Activated CD4-positive, alpha-beta T cell treated with anti-CD3 and anti-CD28 coated beads, Interleukin-2, Interleukin-4, amounts not matched to agents 100 ng/mL and 50 ng/mL, durations not matched to agents 16 hours and 8 hours (primary cell): ENCODE measurements at places on chromosomes 11 and 22.

DNA sequence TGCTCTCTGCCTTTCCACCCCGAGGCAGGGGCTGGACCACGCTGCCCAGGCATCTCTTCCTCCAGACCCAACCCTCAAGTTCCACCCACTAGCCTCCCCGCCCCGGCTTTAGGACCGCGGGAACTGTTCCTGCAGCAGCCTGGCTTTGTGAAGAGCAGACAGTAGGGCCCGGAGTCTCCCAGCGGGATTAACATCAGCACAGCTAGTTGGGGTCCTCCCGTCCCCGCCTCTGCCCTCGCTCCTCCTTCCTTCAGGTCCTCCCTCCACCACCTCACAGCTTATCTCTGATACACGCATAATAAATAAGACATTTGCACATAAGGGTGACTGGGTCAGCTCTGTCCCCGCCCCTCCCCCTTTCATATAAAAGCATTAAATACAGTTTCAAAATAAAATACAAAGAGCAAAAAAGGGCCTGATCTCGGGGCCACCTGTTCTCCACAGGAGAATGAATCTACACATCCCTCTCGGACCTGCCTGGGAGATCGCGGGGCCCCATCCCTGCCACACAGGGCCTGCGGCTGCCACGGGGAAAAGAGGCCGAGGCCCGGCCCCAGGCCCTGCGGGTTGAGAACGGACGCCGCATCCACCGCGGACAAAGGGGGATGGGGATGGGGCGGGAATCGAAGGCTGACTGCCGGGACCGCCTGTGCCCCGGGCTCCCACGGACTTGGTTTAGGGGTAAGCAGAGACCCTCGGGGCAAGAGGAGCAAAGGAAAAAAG lies 6.5 kb downstream of the ZFTA start:
- DNase-seq: no peak

DNA sequence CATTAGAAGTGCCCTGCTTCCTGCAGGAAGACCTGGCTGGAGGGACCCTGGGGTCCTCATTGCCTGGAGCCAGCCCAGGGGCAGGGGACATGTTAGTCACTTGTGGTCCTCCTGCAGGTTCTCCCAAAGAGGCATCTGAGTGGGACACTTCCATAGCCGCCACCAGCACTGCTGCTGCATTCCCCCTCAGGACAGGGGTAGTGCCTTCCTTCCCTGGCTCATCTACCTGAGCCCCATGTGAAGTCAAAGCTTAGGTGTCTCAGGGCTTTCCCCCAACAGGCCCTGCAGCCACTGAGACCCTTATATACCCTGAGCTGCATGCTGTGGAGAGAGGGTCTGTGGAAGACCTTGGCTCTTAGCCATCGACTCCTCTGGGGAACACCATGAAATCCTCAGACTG lies 45.0 kb upstream of the VPREB1 start:
- DNase-seq: no peak

- DNase-seq: no peak
Observed at GRCh38 chr11:68141246-68142027, 20.2 kb upstream of the CHKA start.

- DNase-seq: no peak
Observed at GRCh38 chr11:119909077-119909476, 180.1 kb upstream of the NECTIN1 start.

DNA sequence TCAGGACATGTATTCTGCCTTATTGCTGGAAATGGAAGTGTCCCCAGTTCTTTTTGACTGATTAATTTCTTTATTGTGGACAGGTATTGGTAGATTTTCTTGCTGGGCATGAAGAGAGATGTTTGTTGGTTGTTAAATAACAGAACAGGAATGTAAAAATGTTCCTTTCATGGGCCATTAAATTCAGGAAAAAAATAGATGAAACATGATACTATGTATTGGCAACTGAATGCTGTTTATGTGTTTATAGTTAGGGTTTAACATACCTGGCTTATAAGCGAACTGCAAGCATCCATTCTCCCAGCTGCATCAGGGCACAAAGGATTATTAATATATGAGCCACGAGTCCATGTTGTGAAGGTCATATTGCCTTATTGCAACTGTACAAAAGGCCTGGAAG lies 368.5 kb downstream of the NELL1 start:
- DNase-seq: no peak

- no peak for DNase-seq
Observed at GRCh38 chr11:82577246-82577645, 156.4 kb downstream of the FAM181B start.

- no peak for DNase-seq
Observed at GRCh38 chr11:47850337-47850736, 2.2 kb upstream of the NUP160 start.

GRCh38 chr11:134498326-134499139 lies 86.5 kb upstream of the B3GAT1 start:
- no peak for DNase-seq

- DNase-seq: no peak
Observed at GRCh38 chr22:19886605-19887255, 32.1 kb upstream of the GNB1L start.

GRCh38 chr22:50621356-50621880 lies 6.5 kb downstream of the ARSA start:
- DNase-seq: peak; percentile 86

GRCh38 chr22:42863349-42863961 lies 6.4 kb upstream of the ARFGAP3 start:
- DNase-seq: peak; percentile 64

- DNase-seq: no peak
Observed at GRCh38 chr11:80816454-80816847, 1375.6 kb upstream of the TENM4 start.

DNA sequence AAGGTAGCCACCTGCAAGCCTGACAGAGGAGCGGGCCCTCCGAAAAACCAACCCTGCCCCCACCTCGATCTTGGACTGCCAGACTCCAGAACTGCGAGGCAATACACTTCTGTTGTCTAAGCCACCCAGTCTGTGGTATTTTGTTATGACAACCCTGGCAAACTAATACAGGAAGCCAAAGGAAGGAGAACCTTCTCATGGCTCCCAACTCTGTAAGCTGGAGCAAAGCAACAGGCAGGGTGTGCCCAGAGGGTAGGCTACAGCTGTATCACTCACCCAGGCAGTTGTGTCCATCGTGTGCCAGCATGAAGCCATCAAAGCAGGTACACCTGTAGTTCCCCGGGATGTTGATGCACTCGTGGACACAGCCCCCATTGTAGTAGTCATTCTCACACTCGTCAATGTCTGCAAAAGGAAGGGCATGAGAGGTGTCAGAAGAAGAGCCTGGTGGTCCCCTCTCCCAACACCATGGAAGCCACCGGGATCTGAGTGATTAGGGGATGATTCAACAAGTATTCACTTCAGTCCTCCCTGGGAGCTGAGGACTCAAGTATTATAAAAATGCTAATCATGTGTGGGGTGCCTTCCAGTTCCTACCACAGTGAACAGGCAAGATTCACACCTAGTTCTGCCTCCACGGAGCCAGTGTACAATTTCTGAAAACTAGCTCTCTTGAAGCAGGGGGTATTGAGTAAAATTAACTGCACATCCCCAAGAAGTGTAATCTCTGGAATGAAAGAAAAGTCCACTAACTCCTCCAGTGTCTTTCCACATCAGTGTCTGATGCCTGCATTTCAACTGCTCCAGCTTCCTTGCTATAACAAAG lies 23.3 kb downstream of the SCUBE1 start:
- DNase-seq: no peak

- no peak for DNase-seq
Observed at GRCh38 chr11:1478544-1478943, 8.0 kb downstream of the MOB2 start.

DNA sequence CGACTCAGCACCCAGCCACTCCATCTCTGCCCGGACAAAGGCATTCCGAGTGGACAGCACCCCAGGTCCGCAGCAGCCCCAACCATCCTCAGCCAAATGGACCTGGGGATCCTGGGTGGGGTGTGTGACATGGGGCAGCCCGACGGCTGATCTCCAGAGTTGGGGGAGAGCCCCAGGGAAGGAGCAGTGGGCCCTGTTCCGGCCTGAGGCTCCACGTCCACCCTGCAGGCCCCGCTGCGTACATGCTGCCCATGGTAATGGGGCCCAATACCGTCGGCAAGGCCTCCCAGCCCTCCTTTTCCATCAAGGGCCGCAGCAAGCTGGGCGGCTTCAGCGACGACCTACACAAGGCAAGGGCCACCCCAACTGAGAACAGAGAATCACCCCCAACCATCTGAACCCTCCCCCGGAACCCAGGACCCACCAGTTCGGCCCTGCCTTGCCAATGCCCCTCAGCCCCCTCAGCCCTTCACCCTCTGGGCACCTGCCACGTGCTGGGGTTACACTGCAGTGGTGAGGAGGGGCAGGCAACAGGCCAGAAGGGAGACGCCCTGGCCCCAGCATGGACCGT lies 5.4 kb downstream of the SCGB1C1 start:
- DNase-seq: no peak

DNA sequence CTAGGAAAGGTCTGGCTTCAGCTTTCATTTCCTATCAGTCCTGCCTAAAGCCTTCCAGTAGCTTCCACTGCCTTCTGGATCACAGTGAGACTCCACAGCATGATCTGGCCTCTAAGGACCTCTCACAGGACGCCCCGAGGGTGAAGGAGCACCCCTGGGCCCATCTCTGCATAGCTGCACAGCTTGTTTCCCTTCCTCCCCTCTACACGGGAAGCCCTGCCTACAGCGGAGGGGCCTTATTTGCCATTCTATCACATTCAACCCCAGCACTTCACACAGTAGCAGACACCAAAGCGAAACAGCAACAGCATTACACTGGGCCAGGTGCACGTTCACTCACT lies 162.3 kb upstream of the GRK3 start:
- no peak for DNase-seq

DNA sequence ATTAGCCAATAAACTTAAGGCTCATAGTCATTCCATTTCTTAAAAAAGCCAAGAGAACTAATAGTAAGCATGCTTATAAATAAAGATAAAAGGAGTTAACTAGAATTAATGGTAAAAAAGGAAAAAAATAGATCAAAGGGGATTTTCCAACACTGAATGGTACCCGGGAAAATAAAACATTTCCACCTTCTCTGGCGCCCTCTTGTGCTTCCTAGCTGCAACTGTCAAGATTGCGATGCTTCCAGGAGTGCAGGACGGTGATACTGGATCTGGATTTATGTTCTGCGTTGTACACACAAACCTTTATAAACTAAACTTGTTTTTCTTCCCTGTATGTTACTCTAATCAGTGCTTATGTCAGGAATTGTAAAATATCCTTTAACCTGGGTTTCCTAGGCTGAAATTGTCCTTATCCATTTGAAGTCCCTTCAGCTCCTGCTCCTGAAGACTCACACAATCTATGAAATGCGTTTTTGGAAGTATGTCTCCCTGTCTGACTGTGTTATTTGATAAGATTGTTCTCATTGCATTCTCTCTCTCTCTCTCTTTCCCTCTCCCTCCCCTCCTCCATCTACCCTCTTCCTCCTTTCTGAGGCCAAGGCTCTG lies 9.6 kb upstream of the HTATIP2 start:
- peak; percentile 46 for DNase-seq

GRCh38 chr11:94343495-94343894 lies 39.1 kb downstream of the IZUMO1R start:
- DNase-seq: no peak

- DNase-seq: no peak
Observed at GRCh38 chr11:40037005-40037404, 1422.4 kb downstream of the LRRC4C start.

- peak; percentile 13 for DNase-seq
Observed at GRCh38 chr11:13111813-13112130, 102.7 kb downstream of the RASSF10 start.

DNA sequence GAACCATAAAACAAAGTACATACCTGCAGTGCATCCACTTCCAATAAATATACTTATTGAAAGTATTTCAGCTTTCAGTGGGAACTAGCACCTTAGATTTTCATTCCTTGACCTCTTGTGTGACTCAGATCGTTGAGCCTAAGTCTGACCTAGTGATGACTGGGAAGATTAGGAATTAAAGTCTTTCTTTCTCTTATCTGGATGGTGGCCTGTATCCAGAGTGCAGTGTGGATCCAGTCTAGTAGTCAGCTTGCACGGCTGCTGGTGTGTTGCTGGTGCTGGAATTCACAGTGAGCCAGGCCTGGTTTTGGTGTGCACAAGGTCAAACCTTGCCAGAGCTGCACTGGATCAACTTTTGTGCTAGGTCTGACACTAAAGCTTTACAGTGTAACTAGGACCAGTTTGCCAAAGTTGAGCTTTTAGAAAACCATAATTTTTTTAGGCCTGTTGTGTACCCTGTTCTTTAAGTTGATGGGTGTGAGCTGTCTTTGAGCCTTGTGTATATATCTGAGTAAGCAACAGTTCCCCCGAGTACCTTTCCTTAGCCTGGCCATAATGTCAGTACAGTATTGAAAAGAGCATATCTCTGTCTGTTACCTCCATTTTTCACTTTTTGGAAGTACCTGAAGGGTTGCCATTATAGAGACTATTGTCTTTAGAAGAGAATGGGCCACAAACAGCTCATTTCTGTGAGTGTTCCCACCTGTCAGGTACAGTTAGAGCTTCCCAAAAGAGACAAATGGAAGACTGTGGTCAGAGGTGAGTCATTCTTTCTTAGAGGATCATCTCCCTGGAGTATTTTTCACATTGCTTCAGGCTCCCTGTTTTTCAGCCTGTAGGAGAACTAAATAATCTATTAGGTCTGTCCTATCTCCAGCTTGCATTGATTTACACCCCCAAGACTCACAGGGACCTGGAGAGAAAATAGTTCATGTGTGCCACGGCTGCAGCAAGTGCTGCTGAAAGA lies 89.8 kb downstream of the ALX4 start:
- no peak for DNase-seq

GRCh38 chr11:29293825-29294224 lies 723.0 kb downstream of the KCNA4 start:
- DNase-seq: peak; percentile 4

GRCh38 chr22:39457198-39457555 lies 365 bp downstream of the MGAT3 start:
- no peak for DNase-seq

- no peak for DNase-seq
Observed at GRCh38 chr11:64728757-64729365, 5.9 kb upstream of the NRXN2 start.

- peak; percentile 76 for DNase-seq
Observed at GRCh38 chr11:95067039-95067840, 521 bp downstream of the SRSF8 start.

DNA sequence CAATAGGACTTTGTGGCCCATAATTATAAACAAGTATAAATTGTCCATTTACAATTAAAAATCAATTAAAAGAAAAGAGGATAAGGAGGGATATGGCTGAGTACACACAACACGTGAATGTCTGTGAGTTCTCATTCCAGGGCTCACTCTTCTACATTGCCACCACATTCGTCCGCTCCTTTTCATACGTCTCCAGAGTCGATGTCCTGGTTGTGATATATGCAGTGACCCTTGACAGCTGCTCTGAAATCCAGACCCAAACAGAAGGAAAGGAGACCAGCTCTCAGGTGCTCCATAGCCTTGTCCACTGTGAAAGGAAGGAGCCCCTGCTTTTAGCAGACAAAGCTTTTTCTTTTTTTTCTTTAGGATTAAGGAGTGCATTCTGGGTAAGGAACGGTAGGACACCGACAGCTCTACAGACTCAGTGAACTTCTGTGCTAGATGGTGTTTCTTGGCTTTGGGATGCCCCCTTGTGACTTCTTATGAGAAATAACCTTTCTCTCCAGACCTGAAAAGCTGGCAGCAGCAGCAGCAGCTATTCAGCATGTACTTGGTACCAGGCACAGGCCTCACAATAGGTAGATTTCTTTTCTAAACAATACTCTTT lies 19.7 kb upstream of the DNAJB13 start:
- peak; percentile 39 for DNase-seq
